ENCODE measurements at places on chromosomes 12 and 14. TPM values are rescaled to one million over a fixed set of nuclear protein-coding genes. Genes with fewer than 3 reads are reported as not detected.
A peak's percentile ranks its signal among the peaks of the same experiment; 100 is the strongest.

DNA sequence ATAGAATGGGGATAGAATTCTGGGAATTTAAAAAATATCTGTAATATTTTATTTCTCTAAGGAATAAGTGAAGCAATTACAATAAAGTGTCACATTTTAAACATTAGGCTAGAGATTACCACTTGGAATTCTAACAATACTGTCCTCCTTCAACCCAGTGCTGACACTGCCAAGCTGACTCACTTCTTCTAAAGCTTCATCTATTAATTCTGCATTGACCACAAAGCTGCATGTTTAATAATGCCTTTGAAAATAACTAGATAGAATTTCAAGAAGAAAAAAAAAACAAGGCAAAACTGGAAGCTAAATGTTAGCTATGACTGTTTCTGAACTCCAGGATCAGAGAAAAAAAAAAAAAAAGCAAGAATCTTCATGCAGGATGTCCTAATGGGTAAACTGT is 970.7 kb upstream of the FBXO33 start:
- no peak for DNase-seq

GRCh38 chr14:81298911-81299310 is 78.2 kb upstream of the GTF2A1 start:
- no peak for DNase-seq

- peak; percentile 30 for DNase-seq
Measured at GRCh38 chr14:98137131-98138025, 1134.6 kb downstream of the BCL11B start.

DNA sequence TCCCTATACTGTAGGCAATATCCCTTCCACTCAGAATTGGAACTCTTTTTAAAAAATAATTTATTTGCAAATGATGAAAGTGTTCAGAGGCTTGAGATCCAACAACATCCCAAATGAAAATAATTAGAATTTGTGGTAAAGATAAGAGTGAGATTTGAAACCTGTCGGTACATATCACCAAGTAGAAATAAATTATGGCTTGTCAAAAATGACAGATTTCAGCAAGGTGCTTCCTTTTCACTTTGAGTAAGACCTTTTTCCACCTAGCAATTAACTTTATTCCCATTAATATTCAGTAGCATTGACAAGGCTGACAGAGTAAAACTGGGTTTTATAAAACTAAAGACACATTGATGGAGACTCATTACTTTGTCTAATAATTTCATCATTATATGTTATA is 107.7 kb upstream of the PRKD1 start:
- no peak for DNase-seq

- no peak for DNase-seq
Measured at GRCh38 chr12:93092649-93092945, 163.5 kb upstream of the EEA1 start.

GRCh38 chr14:74211945-74212580 is 27.2 kb upstream of the VSX2 start:
- no peak for DNase-seq

DNA sequence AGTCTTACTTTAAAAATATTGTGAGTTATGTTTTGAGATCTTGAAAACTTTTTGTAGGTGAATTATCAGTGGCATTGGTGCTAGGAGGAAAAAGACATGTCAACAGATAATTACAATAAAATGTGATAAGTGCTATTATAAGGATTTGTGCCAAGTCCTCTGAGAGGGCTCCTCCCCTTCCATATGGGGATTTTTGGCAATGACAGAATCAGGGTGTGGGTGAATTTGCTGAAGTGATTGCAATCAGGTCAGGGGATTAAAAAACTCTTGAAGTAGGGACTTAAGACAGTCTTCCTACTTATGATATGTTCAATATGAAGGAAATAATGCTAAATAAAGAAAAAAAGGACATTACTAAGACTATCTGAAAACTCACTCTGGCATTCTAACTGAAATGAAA is 122.5 kb downstream of the SLC15A5 start:
- DNase-seq, result no peak

DNA sequence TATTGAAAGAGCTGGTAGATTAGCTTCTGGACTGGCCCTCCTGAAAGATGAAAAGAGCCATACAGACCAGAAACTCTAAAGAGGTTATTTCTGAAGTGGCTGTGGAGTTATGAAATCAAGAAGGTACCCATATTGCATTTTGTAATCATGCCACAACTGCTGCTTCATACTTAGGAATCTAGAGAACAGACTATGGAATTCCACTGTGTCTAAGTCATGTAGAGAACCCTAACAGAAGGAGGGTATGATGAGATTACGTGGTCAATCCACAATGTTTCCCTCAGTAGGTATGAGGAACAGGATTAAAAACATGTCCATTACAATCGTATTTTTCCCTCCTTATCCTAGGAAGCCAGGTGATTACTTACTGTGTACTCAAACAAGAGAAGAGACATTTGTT is 708.8 kb downstream of the RERGL start:
- DNase-seq, result peak; percentile 13

DNA sequence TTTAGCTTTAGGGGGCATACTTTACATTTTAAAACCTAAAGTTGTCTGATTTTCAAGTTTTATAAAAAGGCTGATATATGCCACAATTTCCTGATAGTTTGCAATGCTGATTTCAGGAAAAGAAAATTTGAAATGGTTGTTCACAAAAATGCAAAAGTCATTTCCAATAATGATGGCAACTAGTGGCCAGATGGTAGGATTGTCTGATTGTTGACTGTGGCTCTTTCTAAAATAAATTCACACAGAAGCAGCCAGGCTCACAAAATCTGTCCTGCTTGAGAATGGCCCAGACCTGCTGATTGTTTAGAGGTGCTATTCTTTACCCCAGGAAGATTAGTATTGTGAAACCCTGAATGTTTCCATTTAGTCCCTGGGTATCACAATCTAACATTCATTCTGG is 220.3 kb downstream of the NELL2 start:
- no peak for DNase-seq

DNA sequence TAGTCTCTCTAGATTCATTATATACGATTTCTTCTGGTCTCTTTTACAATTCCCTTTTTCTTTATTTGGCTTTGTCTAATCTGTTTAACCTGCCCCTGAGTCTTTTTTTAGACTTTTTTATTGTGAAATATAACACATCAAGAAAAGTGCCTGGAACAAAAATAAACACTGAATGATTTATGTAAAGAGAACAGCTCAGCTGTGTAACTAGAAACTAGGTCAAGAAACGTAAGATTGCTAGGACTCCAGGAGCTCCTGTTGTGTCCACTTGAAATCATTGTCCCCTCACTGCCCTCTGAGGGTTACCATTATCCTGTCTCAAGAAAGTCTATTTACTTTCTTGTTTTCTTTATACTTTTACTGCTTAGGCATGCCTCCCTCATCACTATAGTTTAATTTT is 23.1 kb downstream of the EXD2 start:
- no peak for DNase-seq

GRCh38 chr14:96189281-96189711 is 15.3 kb upstream of the BDKRB2 start:
- no peak for DNase-seq

DNA sequence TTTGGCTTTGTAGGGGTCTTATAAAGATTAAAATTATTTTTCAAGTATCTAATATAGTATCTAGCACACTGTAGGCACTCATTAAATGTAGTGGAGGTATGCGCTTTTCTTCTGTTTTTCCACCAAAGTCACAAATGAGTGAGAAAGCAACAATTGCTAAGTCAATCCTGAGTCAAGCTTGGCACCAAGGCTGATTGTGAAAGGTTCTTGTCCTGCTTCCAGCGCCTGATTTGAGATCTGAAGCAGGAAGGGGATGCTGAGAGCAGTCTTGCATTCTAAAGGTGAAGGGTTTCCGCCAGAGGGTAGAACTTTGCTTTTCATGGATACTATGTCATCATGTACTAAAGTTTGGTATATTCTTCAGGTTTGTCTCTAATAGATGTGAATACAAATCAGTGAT is 64.9 kb upstream of the DAAM1 start:
- DNase-seq, result no peak

- no peak for DNase-seq
Measured at GRCh38 chr12:14782756-14783155, 20.5 kb downstream of the WBP11 start.

DNA sequence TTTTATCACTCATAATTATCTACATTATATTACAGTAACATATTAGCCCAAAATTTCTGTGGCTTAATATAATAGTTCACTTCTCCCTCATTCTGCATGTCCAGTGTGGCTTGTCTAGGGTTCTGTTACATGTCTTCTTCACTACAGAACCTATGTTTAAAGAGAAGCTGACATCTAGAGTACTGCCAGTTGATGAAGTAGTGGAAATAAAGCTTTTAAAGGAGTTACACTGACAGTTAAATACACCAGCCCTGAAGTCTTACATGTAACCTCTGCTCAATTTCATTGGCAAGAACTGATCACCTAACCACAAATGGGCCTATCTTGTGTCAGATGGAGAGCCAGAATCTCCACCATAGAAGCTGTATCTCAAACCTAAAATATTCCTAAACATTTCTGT is 32.9 kb downstream of the RPS6KA5 start:
- DNase-seq, result no peak

LPAR5 gene
- 12.8 TPM for polyA plus RNA-seq

CCNT1 gene
- polyA plus RNA-seq, result 3.6 TPM

PKP2 gene
- 26.5 TPM for polyA plus RNA-seq

NOVA1 gene
- 0.06 TPM for polyA plus RNA-seq

CMA1 gene
- not detected for polyA plus RNA-seq

GYS2 gene
- polyA plus RNA-seq, result not detected

PRR4 gene
- polyA plus RNA-seq, result 1.8 TPM

RPS6KL1 gene
- polyA plus RNA-seq, result 1.5 TPM

ASB2 gene
- not detected for polyA plus RNA-seq
